ENCODE measurements at places on chromosomes 3 and 15. TPM values are rescaled to one million over a fixed set of nuclear protein-coding genes. Genes with fewer than 3 reads are reported as not detected.

GOLGA6A gene
- not detected for polyA plus RNA-seq

ASB14 gene
- polyA plus RNA-seq, result 1.6 TPM

MKRN3 gene
- polyA plus RNA-seq, result 0.36 TPM

PRR20G gene
- not detected for polyA plus RNA-seq

LMCD1 gene
- polyA plus RNA-seq, result 31.8 TPM

PRSS50 gene
- 3.8 TPM for polyA plus RNA-seq

FOXB1 gene
- 0.20 TPM for polyA plus RNA-seq

GOLGA6L6 gene
- 0.05 TPM for polyA plus RNA-seq

DNA sequence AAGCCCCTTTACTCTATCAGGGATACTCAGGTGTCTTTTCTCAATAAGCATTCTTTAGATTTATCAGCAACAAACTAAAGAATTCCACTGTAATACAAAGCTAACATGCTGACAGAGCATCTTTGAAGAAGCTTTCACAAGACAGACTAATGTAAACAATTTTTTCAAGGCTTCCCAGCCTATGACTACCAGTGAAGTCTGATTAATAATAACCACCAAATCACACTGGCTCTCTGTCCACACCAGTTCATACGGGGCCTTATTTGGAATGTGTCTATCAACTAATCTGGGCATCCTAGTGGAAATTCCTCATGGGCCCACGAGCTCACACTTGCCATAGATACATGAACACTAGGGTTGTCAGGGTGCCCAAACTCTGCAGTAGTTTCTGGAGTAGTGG lies 84.5 kb downstream of the EFL1 start:
- DNase-seq, result no peak

GRCh38 chr3:123421353-123422174 lies 27.3 kb downstream of the ADCY5 start:
- no peak for DNase-seq

GRCh38 chr15:28075573-28075972 lies 23.5 kb downstream of the OCA2 start:
- no peak for DNase-seq

- DNase-seq, result no peak
These were observed 15.0 kb downstream of the FAM227B start for GRCh38 chr15:49605588-49605987.

GRCh38 chr3:145754605-145755289 lies 406.2 kb downstream of the PLOD2 start:
- peak; percentile 60 for DNase-seq

DNA sequence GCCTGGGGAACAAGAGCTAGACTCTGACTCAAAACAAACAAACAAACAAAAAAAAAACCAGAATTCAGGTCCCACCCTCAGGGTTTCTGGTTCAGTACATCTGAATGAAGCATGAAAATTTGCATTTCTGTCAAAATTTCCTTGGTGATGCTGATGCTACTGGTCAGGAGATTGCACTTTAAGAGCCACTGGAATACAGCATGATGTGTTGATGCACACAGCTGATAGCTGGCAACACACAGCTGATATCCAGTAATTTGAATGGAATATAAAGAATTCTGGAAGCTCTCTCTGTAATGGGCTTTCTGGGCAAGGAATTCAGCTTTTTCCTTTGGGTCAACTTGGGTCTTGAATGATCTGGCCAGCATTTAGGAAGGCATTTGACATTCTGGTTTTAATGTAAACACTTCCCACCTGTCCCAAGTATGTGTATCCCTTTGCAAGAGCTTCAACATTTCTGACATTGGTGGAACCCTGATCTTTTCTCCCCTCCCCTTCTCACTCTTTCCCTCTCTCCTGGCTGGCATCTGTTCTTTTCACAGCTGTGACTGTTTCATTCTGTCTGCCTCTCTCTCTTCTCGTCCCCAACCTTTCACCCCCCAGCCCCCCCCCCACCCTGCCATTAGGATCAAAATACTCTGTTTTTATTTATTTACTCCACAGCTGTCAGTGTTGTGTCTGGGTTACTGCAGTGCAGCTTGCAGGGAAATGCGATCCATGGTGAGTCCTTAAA lies 189.5 kb downstream of the TPRG1 start:
- no peak for DNase-seq

DNA sequence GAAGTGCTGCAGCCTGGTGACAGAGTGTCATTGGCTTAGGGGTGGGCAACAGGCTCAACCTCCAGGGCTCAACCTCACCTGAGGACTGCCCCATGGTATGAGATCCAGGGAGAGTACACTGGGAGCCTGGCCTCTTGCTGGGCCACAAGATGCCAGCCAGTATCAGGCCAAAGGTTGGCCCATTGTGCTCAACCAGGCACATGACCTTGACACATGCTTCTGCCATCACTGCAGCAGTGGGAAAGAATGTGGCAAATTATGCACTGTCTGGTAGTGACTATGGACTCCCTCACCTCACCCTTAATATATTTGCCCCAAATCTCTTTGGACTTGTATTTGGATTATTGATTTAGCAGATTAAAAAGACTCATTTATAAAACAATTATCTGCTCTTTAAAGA lies 233.9 kb upstream of the GOLGA6L4 start:
- no peak for DNase-seq

DNA sequence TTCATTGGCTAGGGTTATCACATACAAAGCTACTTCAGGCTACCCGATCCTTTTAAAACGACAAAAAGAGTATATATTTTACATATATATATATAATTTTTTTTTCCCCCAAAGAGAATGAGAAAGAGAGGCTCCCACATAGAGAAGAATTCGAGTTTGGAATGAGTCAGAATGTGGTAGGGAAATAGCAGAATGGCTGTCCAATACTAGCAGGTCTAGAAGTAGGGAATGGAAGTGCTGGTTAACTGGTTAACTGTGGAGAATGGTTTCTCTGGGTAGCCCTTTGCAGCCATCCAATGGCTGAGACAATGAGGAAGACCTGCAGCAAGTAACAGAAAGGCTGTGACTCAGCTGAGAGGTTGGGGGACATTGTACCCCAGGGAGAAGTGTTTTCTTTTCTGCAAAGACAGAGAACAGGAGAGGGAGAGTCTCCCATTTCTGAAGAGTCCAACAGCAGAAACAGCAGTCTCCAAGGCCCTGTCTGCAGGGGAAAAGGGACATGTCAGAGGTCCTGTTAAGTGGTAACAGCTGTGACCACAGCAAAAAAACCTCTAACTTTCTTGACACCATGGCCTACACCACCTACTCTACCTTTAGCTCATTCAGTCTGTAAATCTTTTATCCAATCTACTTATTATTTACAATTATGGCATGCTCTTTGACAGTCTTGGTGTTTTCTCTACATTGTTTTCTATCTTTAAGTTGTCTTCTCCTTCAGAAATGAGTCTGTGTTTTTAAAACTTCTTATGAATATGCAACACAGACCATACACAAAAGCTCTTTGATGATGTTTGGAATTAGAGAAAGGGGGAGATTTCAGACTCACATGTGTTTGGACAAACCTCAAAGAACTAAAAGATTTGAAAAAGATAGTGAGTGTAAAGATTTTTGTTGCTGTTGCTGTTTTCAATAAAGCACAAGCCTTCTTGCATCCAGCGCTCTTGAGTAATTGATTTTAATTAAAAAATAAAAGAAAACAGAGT lies 116.1 kb upstream of the SLC7A14 start:
- DNase-seq, result no peak

DNA sequence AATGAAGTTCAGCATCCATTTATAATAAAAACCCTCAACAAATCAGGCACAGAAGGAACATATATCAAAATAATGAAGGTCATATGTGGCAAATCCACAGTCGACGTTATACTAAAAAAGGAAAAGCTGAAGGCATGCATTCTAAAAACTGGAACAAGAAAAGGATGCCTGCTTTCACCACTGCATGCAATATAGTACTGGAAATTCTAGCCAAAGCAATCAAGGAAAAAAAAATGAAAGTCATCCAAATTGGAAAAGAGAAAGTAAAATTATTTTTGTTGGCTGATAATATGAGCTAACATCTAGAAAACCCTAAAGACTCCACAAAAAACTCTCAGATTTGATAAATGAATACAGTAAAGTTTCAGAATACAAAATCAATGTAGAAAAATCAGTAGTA lies 1123.2 kb downstream of the TBL1XR1 start:
- DNase-seq, result no peak
